Non-pigmented ciliary epithelial cell (primary cell): ENCODE measurements at places on chromosomes 7 and 10.

DNA sequence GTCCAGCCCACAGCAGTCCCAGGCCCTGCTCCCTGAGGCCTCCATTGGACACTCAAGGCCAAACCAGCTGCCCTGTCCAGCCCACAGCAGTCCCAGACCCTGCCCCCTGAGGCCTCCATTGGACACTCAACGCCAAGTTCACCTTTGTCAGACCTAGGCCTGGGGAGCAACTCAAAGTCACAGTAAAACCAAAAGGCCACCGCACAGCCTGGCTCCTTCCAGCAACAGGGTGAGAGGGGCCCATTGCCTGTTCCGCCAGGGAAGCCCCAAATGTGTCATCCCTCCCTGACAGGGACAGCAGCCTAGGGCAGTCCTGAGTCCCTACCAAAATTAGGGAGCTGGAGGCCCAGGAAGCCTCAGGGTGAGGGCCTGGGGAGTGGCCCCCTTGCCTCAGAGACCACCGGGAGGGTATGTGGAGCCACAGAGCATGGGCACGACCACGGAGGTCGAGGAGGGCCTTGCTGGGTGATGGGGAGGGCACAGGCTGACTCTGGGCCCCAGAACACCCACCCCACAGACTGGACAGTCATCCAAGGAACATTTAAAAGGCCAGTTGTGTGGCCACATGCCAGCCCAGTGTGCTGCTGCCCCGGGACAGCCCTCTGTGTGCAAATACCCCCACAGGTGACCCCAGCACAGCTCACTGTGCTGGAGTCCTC, 66.5 kb upstream of the PPP2R2D start:
- no peak for DNase-seq

DNA sequence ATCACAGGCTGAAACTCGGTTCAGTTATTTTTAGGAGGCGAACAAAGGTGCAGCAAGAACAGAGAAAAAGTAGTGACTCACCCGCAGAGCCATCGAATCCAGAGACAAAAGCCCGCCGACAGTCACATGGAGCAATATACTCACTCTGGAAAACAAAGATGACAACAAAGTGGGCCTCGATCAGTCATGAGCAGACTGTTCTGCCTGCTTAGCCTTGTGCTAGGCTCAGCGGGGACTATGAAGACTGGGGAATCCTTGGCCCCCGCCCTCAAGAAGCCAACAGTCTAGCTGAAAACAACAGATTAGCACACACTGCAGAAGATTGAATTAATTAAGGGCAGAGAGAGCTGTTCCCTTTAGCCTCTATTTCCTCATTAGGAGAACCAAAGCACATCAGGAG, 30.4 kb downstream of the XPNPEP1 start:
- no peak for DNase-seq

DNA sequence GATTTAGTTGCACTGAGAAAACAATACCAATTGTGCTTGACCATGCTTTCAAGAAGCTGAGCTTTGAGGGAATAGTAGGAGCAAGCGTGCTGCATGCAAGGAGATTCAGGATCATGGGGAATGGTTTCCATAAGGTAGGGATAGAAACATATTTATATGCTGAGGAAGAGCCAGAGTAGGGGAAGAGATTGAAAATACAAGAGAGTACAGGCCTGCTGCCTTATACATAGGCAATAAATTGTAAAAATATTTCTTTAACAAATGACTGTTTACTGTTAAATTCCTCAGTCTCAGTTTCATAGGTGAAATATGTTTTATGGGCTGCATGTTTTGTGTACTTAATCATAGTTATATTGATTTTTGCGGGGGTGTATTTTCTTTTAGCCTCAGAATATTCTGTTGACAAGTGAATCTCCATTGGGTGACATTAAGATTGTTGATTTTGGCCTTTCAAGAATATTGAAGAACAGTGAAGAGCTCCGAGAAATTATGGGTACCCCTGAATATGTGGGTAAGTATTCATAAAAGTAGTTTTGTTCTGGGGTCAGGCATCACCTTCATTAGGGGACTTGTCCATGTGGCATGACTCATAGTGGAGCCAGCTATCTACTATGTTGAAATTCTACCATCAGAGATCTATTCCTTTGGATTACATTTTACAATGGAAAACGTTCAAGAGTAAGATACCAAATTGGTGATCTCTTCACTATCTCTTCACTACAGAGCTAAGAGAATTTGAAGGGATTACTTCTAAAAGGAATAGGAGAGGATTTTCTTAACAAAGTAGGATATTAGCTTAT, 36.5 kb downstream of the STK17A start:
- DNase-seq = no peak

- DNase-seq = peak; percentile 17
These were observed 134.3 kb downstream of the PRKCQ start for GRCh38 chr10:6445671-6446316.

- DNase-seq = no peak
These were observed 115.6 kb downstream of the ZNF277 start for GRCh38 chr7:112322070-112322469.

DNA sequence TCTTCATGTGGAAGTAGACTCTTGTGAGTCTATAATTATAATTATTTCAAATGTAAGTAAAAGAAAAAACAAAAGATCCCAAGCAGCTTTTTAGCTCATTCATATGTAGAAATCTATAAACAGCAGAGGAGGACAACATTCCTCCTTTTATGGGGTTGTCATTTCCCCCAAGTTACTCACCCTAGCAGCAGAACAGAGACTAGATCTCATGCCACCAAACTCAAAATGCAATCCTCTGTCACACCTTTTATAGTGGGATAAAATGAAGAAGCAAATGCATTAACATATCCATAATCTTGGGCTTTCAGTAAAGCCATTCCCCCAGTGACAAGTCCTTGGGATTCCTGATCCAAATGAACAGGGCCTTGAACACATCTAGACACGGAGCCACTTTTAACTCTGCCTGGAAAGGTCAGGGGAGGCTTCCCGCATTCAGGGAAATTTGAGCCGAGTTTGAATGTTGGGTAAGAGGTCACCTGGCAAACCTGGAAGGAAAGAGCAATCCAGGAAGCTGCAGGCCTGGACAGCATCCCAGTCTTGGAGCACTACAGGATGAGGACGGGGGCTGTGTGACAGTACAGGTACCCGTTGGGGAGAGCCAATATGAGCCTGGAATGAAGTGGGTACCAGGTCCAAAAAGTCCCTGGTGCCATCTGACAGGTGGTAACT, 76.4 kb downstream of the DOCK4 start:
- no peak for DNase-seq

- DNase-seq = no peak
These were observed 202.7 kb downstream of the FAM107B start for GRCh38 chr10:14571866-14572507.

DNA sequence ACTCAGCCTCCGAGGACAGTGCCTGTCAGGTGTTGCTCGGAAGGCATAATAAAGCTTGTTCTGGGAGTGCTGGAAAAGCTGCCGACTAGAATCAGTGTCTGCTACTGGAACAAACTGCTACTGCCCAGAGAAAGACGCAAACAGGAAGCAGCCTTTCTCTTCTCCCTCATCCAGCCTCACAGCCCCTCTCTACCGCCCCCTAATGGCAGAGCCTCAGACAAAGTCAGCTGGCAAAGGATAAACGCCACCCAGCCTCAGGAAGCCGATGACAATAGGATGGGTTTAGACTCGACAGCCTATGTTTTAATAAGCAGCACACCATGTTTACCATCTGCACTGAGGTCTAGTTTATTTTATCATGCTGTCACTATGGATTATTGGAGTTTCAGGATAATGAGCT, 169.5 kb upstream of the LYZL1 start:
- DNase-seq = no peak

GRCh38 chr7:51031216-51031615, 248.5 kb upstream of the GRB10 start:
- DNase-seq = no peak

DNA sequence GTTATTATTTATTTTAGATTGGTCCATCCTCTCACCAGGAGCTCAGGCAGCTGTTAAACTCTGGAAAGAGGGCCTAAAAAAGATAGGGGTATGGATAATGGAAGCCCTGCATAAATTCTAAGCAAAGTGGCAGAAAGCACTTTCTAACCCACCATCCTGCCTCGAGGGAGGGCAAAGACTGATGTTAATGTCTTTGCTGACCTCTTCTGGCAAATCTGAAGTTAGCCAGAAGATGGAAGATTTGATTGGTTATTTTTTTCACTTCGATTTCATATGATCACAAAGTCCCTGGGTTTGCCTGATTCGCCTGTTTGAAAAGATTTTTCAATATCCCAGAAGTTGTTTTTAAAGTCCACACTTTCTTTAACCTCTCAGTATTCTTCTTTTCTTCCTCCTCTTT, 24.8 kb downstream of the OR9A2 start:
- no peak for DNase-seq

DNA sequence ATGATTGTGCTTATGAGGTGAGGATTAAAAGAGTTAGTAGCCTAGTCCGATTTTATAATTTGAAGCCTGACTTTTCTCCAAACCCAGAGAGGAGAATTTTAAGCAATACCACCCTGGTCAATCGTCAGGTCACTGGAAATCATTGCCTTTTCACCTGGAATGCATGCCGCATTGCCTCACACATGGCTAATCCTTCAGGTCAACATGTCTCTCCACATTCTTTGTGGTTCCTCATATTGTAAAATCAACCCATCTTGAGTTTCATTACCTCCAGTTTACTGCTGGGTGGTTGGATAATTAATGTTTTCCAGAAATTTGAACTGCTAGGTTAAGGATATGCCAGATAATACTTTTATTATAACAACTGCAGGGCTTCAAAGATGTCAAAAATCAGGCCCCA, 55.6 kb upstream of the SEMA3E start:
- DNase-seq = no peak

- DNase-seq = no peak
These were observed 5.7 kb downstream of the AUTS2 start for GRCh38 chr7:69603937-69604494.

- no peak for DNase-seq
These were observed 170.5 kb upstream of the KLF6 start for GRCh38 chr10:3955493-3955892.

DNA sequence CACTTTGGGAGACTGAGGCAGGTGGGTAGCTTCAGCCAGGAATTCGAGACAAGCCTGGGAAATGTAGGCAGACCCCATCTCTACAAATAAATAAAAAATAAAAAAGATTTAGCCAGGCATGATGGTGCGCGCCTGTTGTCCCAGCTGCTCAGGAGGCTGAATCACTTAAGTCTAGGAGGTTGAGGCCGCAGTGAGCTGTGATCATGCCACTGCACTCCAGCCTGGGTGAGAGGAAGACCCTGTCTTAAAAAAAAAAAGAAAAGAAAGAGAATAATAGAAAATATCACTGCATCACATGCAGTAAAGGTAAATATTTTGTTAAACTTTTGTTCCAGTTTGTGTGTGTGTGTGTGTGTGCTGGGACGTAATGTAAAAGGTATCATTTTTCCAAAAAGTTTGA, 3.0 kb downstream of the STRIP2 start:
- DNase-seq = no peak

- no peak for DNase-seq
These were observed 106.2 kb downstream of the REEP3 start for GRCh38 chr10:63627396-63627795.

- DNase-seq = no peak
These were observed 409.2 kb upstream of the ZMIZ1 start for GRCh38 chr10:78659598-78659967.

GRCh38 chr10:28620251-28620650, 57.1 kb upstream of the BAMBI start:
- DNase-seq = no peak

GRCh38 chr10:82358486-82359099, 483.6 kb downstream of the NRG3 start:
- no peak for DNase-seq

DNA sequence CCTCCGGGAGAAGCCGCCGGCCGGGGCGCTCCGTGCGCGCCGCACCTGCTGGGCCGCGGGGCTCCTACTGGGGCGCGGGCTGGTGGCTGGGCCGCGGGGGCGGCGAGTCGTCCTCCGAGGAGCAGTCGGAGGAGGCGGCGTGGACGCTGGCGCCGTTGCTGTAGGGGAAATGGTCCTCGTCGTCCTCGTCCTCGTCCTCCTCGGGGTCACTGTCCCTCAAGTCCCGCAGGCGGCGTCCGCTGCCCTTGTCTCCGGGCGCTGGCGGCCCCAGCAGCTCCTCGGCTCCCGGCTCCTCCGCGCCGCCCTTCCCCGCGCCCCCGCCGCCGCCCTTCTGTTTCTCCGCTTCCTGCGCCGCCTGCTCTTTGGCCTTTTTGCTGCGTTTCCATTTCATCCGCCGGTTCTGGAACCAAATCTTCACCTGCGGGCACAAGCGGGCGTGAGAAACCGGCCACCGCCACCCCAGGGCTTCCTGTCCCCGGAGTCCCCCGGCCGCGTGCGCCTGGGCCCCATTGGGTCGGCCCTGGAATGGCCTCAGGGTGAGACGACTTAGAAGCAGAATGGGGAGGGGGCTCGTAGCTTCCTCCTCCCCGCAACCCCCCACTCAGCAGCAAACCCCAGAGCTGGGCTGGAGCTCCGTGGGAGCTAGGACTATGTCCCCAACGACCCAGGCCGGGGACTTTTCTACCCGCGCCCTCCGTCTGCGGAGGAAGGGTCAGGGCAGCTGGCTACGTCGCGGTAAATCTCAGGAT, 4.8 kb downstream of the MNX1 start:
- no peak for DNase-seq

DNA sequence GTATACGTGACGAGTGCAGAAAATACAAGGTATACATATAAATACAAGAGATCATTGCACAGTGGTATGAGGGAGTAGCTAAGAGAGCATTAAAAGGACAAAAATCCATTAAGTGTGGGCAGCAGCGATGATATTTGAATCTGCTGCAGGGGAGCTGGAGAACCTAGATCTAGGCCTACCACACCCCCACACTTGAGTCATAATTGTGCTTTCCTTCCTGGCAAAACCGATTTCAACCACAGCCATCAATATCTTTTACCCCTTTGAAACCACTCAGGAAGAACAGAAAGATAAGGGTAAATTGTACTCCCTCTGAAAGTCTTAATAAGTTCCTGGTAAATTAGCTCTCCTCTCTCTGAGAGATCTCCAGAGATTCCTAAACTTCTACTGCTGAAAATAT, 345.0 kb downstream of the SORCS1 start:
- DNase-seq = no peak

- DNase-seq = no peak
These were observed 126.5 kb downstream of the ARID5B start for GRCh38 chr10:62027841-62028501.

DNA sequence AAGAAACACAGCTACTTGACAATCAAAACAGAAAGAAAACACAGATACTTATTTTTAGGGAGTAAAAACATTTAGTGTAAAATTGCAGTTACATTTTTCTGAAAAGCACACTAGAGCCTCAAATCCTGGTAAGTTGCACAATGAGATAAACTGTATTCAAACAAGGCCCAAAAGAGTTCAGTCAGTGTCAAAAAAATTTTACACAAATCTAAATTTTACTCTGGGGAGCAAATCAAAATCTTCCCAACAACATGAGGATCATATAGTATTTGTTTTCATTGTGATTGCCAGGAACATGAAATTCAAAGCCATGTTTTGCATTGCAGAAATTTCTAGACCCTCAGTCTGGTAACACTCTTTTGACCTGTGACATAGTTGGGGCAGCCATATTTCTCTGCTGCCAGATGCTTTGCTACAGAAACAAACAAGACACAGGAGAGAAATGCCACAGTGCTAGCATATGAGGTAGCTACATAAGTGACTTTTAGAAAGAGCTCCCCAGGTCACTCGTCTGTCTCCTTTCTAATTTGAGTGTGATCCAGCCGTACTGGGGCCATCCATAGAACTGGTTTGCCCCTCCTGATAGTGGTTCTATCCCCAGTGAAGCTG, 49.6 kb downstream of the PDE1C start:
- DNase-seq = no peak

- no peak for DNase-seq
These were observed 156.9 kb upstream of the RHOBTB1 start for GRCh38 chr10:61100887-61101286.

GRCh38 chr7:159006610-159007130, 138.0 kb downstream of the VIPR2 start:
- DNase-seq = no peak

- DNase-seq = no peak
These were observed 9.0 kb downstream of the GUSB start for GRCh38 chr7:65972976-65973375.
